ENCODE measurements at places on chromosomes 1 and 21.

DNA sequence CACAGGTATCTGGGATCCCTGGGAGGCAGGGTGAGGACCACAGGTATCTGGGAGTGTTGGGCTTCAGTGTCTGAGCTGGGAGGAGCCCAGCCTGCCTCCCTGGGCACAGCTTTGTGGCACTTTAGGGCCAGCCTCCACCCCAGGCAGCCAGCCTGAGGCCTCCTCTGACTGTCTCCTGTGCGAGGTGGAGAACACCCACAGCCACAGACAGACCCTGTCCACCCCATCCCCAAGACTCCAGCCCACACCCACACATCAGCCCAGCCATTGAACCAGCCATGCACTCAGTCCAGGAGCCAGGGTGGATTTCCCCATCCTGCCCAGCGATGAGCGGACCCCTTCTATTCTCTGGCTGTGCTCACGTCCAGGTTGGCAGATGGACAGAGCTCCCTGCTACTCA, 21.8 kb upstream of the TNFRSF1B start:
- DNase-seq, result no peak

DNA sequence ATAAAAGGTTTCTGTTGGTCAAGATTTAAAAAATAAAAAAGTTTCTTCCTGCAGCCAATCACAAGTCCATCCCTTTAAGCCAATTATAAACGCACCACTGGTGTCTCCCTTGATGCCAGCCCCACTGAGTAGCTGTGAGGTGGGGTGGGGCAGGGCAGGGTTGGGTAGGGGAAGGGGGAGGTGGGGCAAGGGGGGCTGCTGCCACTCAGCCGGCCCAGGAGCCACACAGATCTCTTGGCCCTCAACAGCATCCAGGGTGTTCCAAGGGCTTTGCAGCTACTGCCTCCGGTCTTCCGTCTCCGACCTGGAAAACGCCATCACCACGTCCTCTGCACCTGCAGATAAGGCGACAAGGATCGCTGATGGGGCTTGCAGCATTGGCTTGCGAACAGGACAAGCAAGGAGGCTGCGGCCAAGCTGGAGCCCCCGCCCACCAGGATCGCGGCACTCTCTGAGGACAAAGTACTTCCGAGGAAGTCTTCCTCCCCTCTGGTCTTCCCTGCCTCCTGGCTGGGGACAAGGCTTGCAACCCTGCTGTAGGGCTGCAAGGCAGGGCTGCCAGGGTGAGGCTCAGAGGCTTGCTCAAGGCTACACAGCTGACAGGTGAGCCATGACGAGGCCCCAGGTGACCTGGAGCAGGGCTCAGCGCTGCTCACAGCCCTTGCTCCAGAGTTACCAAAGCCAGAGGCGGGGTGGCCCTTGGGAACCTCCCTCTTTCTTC, 26.8 kb upstream of the CLSTN1 start:
- DNase-seq, result no peak

- peak; percentile 33 for DNase-seq
Measured at GRCh38 chr1:180311011-180311730, 81.1 kb downstream of the LHX4 start.

DNA sequence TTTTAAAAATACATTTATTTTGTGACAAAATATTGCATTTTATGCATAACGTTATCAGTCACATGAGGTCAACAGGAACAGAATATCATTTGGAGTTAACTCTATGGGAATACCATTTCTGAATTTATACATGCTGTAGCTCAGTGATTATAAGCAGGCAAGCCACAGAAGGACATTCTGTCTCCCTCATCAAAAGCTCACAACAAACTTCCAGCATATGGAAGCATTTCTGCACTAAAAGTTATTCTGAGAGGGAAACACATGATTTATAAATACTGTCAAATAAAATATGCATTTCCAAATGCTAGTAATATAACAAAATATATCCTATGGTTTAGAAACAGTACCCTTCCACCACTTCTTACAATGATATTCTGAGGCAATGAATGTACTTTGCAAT, 854.1 kb upstream of the B3GALT2 start:
- DNase-seq, result no peak

DNA sequence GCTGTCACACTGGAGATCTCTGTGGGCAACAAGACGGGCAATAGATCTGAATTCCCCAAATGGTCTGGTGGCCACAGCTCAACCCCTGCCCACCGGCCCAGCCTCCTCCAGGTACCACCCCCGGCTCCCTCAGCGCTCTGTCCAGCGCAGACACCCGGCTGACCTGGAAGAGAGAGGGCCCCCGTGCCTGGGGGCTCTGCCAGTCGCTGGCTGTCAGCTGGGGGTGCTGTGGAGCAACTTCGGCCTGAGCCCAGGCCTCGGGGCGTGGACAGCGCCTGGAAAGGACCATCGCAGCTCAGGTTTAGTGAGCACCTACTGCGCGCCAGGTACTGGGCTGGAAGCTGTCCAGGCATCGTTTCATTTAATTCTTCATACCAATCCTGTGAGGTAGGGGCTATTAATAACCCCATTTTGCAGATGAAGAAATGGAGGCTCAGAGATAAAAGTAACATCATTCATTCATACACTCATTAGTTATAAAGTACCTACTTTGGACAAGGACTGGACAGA, 51.0 kb downstream of the AHDC1 start:
- DNase-seq, result no peak

- DNase-seq, result no peak
Measured at GRCh38 chr1:12172042-12172851, 5.5 kb downstream of the TNFRSF1B start.

- DNase-seq, result peak; percentile 97
Measured at GRCh38 chr21:29187944-29188343, 57.5 kb downstream of the MAP3K7CL start.

GRCh38 chr1:33365560-33365997, 44.7 kb upstream of the A3GALT2 start:
- DNase-seq, result peak; percentile 64

DNA sequence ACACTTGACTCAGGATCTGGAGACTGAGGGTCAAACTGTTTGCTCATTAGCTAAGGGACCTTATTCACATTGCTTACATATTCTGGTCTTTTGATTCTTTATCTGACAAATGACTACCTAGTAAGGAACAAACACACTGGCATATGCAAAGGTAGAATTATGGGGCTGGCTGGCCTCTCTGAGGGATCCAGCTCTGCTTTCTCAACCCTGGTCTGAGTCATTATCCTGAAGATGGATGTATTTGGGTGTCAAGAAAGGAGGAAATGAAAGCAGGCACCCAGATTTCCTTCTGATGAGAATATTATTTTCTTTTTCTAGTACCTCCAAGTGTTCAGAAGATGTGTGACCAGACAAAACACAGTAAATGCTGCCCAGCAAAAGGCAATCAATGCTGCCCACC, 6.0 kb downstream of the SMCP start:
- no peak for DNase-seq

GRCh38 chr1:32388641-32389040, 5.6 kb downstream of the BSDC1 start:
- no peak for DNase-seq

DNA sequence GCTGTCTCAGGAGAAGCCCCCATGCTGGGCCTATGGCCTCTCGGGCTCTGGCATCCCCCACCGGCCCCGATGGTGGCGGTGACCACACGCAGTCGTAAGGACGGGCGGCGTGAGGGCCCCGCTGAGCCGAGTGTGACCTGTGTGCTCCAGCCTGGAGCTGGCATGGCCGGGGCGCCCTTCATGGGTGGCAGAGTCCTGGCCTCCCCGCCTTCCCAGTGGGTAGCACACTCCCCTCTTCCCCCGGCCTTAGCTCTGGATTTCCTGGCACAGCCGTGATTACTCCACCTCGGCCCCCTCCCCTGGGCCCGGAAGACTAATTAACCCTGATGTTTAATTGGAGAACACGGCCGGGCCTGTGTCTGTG, 44.6 kb downstream of the SLX9 start:
- no peak for DNase-seq

- peak; percentile 23 for DNase-seq
Measured at GRCh38 chr1:206792939-206793607, 20.8 kb upstream of the IL10 start.

GRCh38 chr1:204127597-204128242, 24.1 kb downstream of the ETNK2 start:
- peak; percentile 89 for DNase-seq

GRCh38 chr1:10629816-10630571, 155.2 kb downstream of the PEX14 start:
- DNase-seq, result no peak

DNA sequence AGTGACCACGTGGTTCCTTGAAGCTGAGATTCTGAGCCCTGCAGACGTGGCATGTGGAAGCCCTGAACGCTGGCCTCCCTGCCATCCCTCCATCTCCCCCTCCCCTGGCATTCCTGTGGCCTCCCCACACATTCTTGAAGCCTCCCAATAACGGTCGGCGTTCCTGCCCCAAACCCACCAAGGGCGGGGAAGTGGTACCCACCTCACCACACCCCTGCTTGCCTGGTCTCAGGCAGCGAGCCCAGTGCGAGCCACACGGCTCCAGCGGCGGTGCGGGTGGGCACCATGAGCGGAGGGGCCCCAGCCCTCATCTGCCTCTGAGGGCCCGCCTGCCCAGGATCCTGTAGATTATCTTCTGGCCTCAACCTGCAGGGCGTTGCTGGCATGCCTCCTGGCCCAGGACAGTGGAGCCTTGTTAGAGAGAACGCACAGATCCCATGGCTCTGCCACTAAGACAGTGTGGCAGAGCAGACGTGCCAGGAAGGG, 20.6 kb upstream of the PRELP start:
- no peak for DNase-seq

GRCh38 chr1:56868761-56869160, 14.2 kb downstream of the C8A start:
- peak; percentile 72 for DNase-seq

DNA sequence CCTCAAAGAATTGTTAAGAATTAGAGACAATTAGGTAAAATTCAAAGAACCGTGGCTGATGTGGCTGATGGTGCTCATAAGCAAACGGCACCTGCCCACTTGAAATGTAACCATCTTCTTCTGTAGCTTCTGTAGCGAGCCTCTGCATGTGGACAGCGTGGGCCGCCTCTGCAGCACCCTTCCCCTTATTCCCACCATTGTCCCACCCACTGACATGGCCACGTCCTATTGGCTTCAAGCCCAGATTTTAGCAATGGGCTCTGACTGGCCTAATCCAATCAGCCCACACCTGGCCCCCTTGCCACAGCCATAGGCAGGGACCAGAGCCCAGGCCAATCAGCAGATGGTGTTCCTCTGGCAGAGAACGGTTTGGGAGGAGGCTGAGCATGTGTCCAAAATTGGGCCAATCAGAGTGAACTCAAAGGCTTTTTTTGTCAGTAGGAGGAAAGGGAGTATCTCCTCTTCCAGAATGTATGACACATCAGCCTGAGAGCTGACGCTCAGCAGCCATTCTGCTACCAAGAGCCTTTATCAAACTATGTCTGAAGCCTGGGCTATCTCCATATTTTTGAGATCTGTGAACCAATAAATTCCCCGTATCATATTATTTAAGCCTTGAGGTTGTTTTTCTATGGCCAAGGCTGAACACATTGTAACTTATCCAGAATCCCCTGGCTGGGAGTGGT, 518.5 kb downstream of the SMYD3 start:
- no peak for DNase-seq

DNA sequence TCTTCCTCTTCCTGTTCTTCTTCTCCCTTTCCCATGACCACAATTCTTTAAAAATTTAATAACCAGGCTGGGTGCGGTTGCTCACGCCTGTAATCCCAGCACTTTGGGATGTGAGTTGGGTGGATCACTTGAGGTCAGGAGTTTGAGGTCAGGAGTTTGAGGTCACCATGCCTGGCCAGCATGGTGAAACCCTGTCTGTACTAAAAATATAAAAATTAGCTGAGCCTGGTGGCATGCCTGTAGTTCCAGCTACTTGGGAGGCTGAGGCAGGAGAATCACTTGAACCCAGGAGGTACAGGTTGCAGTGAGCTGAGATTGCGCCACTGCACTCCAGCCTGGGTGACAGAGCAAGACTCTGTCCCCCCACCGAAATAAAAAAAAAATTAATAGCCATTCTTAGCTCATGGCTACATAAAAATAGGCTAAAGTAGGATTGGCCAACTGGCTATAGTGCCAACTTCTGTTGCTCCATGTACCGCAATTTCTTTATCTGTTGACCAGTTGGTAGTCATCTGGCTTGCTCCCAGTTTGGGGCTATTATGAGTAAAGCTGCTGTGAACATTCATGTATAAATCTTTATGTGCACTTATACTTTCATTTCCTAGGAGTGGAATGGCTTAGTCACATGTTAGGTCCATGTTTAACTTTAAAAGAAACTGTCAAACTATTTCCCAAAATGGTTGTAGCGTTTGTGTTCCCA, 136.3 kb downstream of the PEX14 start:
- peak; percentile 41 for DNase-seq

DNA sequence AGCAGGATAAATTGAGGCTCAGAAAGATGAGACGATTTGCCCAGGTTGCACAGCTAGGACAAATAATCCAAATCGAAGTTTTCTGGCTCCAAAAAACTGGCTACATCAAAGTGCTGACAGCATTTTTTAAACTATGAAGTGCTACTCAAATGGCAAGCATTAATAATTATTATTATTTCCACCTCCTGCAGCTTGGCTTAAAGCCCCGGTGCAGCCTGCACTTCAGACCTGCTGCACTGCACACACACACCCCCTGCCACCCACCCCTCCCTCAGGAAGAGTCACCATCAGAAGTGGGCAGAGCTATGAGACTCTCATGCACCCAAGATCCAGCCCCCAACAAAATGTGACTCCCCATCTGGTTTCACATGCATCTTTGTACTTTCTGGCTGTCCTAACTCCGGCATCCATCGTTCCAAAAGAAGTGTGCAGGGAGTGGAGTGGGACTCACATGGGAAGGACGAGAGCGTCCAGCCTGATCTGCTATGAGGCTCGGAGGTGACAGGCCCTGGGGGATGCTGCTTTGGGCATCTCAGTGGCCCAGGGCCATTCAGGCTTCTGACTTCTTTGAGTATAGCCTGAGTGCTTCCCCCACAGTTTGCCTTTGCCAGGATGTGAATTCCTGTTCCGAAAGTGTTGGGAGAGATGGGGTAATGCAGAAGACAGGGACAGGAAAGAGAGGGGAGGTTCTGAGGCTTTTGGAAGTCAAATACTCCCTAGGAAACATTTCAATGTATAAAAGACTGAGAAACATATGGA, 65.0 kb upstream of the FAM20B start:
- DNase-seq, result no peak

GRCh38 chr1:5347726-5348125, 644.5 kb downstream of the NPHP4 start:
- no peak for DNase-seq

DNA sequence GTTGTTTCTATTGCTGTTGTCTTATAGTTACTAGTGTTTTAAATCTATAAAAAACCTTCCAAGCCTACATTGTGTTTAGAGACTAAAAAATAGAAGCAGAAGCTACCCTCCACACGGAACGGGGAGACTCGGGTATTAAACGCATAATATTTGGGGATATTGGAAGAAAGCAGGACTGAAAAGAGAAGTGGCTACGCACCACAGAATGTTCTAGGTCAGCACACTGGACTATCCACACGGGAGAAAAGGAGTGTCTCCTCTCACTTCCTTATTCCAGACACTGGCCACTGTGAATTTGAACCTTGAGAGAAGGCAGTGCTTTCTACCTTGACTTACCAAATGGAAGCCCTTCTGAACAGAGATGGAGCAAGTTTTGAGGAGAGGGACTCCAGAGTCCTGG, 1.0 kb upstream of the OR10J4 start:
- DNase-seq, result no peak

GRCh38 chr1:2251786-2252185, 23.7 kb downstream of the SKI start:
- no peak for DNase-seq

- peak; percentile 43 for DNase-seq
Measured at GRCh38 chr1:66981679-66982078, 56.9 kb downstream of the MIER1 start.

- DNase-seq, result peak; percentile 98
Measured at GRCh38 chr1:172322219-172323061, 98.0 kb upstream of the C1orf105 start.

All from fibroblast of mammary gland (primary cell).